HepG2 (cell line): ENCODE measurements at places on chromosomes 13 and 19. TPM values are rescaled to one million over a fixed set of nuclear protein-coding genes. Genes with fewer than 3 reads are reported as not detected.

- DNase-seq = peak; percentile 2
These were observed 1303.4 kb downstream of the PCDH9 start for GRCh38 chr13:65926750-65927171.

DNA sequence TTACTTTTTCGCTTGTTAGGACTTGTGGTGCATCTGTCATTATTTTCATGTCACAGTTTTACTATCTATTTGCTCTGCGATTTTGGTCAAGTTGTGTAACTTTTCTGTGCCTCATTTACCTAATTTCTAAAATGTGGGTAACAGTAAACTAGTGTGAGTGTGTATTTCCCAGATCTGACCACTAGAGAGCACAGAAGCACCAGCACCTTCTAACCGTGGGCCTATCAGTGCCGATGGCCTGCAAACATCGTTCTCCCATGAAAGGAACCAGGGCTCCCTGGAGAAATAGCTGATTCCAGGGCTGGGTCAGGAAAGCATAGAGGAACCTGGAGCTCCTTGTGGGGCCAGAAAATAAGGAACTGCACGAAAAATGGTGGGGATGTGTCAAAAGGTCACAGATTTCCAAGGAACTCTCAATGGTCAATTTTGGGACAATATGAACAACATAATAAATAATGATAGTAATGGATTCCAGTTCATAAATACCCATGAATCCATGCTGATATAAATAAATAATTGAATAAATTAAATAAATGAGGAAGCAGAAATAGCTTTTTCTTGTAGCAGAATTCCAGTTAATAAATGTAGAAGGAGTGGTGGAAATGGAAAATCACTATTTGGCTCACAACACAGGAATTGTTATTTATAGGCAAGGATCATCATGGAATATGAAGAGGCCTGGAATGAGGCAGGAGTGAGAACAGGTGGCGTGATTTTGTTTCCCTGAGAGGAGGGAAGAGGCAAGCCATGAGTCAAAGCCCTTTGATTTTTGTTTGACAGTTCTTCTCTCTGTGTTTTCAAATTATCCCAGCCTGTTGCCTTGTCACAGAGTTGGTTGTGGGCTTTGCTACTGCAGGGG lies 31.1 kb downstream of the CEACAM8 start:
- DNase-seq = peak; percentile 39

GRCh38 chr13:99969919-99970650 lies 1.5 kb downstream of the ZIC5 start:
- DNase-seq = peak; percentile 57

- DNase-seq = no peak
These were observed 6.0 kb downstream of the PNMA8B start for GRCh38 chr19:46489445-46490272.

GRCh38 chr13:74093691-74094090 lies 40.5 kb downstream of the KLF12 start:
- no peak for DNase-seq

ZNF575 gene
- total RNA-seq = 0.27 TPM in 1 of 2 replicates, not detected in the other

DNA sequence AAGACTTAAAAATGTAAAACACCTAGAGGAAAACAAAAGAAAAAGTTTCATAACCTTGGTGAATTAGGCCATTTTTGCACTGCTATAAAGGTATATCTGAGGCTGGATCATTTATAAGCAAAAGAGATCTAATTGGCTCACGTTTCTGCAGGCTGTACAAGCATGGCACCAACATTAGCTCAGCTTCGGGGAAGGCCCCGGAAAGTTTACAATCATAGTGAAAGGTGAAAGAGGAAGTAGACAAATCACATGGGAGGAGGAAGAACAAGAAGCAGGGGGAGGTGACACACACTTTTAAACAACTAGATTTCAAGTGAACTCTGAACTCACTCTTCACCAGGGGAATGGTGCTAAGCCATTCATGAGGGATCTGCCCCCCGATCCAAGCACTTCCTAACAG lies 1358.5 kb upstream of the PCDH9 start:
- DNase-seq = peak; percentile 0

DNA sequence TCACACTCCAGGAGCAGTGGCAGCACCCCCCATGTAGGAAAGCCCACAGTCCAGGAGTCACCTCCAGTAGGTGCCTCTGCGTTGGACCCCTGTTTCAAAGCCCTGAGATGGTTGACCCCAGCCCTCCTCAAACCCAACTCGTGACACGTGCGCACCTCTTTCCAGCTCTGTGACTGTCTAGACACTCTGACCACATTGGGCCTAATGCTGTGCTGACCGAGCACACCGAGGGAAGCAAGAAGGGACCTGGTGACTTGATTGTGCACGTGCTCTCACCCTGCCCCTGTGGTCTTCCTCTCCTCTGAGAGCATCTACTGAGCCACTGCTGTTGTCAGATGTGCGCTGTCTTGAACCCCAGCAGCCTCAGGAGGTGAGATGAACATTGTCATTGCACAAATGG lies 22.9 kb upstream of the SLC35E1 start:
- DNase-seq = no peak

GRCh38 chr19:49772850-49773432 lies 6.1 kb downstream of the AP2A1 start:
- no peak for DNase-seq

KLK12 gene
- not detected in 2 replicates for total RNA-seq

DNA sequence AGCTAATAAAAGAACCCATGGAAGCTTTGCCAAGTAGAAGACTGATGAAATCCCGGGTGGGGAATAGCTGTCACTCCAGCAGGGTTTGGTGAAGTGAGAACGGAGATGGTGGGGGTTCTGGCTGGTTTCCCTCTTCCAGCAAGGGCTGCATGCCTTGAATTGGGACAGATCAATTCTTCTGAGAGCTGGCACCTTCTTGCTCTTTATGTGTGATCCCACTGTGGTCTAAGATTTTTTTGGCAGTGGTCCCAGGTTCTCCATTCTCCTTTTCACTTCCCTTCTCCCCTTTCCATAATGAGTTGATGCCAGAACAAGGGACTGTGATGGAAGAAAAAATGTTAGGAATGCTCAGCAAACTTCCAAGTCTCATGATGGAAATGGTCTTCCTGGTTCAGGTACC lies 50.0 kb downstream of the TNFSF11 start:
- no peak for DNase-seq

EBI3 gene
- not detected in 2 replicates for total RNA-seq

- DNase-seq = no peak
These were observed 8.3 kb upstream of the PNMA8B start for GRCh38 chr19:46503848-46504453.

DNA sequence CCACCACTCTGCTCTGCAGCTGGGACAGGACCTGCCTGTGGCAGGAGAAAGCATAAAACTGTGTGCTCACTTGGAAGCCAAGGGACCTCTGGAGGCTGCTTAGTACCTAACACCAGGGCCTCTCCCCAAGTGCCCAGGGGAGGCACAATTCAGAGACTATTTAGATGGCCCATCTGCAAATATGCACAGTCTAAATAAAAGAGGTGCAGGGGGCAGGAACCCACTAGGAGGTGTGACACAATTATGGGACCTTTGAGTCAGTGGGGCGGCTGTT lies 32.6 kb upstream of the EPHX3 start:
- DNase-seq = no peak

DNA sequence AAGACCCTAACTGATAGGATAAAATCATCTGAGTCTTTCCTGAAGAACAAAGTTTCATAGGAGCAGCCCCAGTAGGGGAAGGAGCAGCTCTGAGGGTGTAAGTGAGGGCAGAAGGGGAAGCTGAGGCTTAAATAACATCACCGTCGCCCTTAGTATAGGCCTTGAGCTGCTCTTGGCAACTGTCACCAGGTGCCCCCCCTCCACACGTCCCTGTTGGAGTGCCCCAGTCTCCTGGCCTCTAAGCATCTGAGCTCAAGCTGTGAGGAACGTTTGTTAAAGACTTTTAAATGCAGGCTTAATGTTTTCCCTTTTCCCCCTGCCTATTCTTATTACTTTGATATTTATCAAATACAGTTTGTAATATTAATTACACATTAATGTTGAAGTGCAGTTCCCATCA lies 170.6 kb downstream of the ZIC5 start:
- no peak for DNase-seq

GRCh38 chr19:35641515-35642151 lies at the start of gene ETV2:
ETV2 (plus strand) TSS chr19:35641745; CDS start chr19:35642461, 716 bp downstream.
- no peak for DNase-seq

GRCh38 chr19:35986664-35987570 lies 8.1 kb upstream of the SDHAF1 start:
- no peak for DNase-seq
